ENCODE measurements at places on chromosomes 3 and 15.

- DNase-seq, result no peak
Observed at GRCh38 chr3:14869917-14870782, 51.4 kb downstream of the FGD5 start.

DNA sequence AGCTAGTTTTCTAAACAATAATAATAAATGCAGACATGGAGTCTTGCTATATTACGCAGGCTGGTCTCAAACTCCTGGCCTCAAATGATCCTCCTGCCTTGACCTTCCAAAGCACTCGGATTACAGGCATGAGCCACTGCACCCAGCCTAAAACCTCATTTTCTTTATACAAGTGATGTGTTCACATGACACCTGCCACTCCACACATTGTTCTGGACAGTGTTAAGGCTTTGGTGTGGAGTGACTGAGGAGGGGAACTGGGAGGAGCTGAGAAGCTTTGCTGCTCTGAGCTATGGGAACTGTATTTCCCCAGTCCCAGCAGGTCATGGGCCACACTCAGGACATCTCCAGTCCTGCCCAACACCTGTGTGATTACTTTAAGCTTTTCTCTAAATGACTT is 380.0 kb downstream of the LRTM1 start:
- DNase-seq, result no peak

DNA sequence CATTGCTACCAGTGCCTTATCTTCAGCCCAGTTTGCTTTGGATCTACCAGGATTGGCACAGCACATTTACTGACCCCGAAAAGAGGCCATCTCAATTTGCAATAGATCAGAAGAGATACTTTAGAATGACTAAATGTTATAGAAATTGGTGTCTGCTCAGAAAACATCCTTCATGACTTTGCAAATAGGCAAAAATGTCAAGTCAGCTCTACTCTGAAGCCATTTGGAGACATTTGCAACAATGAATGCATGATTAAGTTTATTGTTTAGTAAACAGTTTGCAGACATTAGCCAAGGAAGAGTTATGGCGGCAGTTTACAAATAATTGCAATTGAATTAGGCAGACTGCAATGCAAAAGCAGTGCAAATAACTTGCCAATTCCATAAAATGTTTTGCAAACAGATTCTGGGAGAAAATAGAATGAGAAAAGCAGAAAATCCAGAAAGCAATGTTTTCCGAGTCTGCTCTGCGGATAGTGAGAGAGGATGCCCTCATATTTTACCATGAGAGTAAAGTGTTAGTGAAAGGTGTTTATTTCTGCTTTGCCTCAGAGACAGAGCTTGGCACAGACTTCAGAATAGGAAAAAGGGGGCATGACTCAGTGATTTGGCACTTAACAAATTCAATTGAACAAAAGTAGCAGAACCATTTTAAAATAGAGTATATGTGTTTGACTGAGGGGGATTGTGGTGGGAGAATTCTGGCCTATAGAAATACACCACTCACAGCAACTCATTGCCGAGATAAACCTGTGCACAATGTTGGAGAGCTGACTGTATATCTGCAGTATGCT is 334.9 kb upstream of the NR2F2 start:
- no peak for DNase-seq

DNA sequence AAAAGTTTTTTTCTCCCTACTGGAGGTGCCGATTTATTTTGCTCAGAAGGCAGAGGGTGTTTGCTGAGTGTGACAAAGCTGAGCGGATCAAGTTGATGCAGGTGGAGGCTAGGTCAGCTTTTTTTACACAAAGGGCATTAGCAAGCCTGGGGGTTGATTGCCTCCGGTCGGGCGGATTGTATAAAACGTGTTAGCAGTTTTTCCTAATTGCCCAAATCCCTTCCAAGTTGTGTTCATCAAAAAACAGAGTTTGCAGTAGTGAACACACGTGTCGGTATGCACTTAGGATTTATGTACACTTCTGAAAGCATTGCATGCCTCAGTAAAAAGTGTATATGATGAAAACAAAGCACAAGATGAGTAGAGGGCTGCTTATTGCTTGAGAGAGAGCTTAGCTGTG is 2.6 kb downstream of the GPR160 start:
- DNase-seq, result no peak

DNA sequence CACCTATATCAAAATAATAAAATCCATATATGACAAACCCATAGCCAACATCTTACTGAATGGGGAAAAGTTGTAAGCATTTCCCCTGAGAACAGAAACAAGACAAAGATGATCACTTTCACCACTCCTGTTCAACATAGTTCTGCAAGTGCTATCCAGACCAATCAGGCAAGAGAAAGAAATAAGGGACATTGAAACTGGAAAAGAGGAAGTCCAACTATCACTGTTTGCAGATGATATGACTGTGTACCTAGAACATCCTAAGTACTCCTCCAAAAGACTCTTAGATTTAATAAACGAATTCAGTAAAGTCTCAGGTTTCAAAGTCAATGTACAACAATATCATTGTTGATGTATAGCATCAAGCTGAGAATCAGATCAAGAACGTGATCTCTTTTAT is 35.6 kb upstream of the FGF7 start:
- DNase-seq, result no peak

DNA sequence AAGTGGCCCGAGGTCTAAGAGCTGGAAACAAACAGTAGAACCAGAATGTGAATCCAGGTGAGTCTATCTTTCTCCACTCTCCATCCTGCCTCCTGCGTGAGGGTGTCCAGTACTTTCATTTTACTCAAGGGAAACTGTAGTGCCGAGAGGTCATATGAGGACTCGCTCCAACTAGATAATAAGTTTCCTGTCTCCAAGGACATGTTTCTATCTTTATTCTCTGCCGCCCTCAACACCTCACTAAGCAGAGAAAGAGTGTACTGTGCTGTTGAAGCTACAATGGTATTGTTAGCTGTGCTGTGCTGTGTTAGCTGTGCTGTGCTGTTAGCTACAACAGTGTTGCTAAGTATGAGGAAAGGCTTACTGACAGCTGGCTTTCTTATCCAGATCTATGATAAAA is 137.9 kb upstream of the COL8A1 start:
- no peak for DNase-seq

DNA sequence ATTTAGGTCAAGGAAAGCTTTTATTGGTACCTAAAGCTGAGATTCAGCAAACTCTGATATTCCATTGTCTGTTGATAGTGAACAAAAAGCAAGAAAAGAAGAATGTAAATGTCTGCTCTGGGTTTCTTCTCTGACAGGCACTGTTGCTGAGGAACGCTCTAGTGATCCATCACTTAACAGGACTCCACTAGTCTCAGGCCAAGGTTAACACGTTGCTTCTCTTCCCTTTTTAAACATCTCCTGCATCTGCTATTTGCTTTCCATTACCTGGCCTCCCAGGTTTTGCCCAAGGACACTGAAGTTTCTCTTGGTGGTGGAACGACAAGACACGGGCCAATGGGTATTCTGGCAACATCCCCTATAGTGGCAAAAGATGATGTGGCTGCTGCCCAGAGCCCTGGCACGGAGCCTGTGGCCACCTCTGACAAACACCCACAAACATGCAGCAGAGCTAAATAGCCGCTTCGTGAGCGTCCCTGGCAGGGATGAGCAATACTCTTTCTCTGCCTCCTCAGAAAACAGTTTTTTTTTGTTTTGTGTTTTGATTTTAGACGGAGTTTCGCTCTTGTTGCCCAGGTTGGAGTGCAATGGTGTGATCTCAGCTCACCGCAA is 97.8 kb upstream of the AKAP13 start:
- no peak for DNase-seq

DNA sequence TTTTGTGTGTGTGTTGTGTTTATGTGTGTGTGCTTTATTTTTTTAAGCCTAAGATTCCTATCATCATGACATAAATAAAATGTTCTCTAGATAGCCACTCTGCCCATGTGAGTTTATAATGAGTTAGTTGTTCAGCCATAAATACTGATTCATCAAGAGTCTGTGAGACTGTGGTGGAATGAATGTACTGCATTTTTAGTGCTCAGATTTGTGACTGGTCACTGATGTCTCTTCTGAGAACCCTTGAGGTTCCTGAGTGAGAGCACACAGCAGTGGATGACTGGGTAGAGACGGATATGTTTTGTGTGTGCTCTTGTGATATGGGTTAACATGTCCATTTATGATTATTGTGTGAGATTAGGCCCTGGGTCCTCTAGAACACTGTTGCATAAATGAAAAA is 51.2 kb downstream of the SETD5 start:
- DNase-seq, result no peak

GRCh38 chr15:94253742-94254141 is 22.4 kb downstream of the MCTP2 start:
- DNase-seq, result no peak

- DNase-seq, result no peak
Observed at GRCh38 chr3:112650482-112650881, 9.5 kb upstream of the CCDC80 start.

DNA sequence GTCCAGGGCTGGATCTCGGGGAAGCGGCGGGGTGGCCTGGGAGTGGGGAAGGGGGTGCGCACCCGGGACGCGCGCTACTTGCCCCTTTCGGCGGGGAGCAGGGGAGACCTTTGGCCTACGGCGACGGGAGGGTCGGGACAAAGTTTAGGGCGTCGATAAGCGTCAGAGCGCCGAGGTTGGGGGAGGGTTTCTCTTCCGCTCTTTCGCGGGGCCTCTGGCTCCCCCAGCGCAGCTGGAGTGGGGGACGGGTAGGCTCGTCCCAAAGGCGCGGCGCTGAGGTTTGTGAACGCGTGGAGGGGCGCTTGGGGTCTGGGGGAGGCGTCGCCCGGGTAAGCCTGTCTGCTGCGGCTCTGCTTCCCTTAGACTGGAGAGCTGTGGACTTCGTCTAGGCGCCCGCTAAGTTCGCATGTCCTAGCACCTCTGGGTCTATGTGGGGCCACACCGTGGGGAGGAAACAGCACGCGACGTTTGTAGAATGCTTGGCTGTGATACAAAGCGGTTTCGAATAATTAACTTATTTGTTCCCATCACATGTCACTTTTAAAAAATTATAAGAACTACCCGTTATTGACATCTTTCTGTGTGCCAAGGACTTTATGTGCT is 527 bp downstream of the B2M start:
- DNase-seq, result no peak

- no peak for DNase-seq
Observed at GRCh38 chr3:188036375-188037194, 117.4 kb upstream of the LPP start.

DNA sequence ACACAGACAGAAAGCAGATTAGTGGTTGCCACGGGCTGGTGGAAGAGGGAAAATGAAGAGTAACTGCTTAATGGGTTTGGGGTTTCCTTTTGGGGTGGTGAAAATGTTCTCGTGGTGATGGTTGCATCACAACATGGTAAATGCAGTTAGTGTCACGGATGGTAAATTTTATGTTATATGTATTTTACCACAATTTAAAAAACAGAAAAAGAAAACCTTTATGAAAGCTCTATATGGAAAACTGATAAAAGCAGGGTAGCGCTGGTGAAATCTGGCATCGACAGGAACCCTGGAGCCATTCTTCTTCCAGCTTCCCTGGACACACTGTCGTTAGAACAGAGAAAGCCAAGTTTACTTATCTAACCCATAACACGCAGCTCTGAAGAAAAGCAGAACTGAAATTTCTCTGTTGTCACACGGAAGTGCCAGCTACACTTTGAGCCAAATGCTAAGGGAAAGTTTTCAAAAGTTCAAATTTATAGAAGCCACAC is 287.7 kb upstream of the NR2F2 start:
- DNase-seq, result no peak

DNA sequence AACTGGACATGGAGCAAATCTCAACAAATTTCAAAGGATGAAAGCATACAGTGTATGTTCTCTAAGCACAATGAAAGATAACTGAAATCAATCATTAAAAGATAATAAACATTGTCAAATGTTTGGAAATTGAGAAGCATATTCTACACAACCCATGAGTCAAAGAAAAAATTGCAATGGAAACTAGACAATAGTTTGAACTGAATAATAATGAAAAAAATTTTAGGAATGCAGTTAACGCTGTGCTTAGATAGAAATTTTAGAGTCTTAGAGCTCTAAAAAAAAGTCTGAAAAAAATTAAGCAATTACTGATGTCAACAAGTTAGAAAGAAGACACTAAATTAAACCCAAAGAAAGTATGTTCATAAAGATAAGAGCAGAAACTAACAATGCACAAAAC is 15.5 kb downstream of the RABL3 start:
- DNase-seq, result no peak

DNA sequence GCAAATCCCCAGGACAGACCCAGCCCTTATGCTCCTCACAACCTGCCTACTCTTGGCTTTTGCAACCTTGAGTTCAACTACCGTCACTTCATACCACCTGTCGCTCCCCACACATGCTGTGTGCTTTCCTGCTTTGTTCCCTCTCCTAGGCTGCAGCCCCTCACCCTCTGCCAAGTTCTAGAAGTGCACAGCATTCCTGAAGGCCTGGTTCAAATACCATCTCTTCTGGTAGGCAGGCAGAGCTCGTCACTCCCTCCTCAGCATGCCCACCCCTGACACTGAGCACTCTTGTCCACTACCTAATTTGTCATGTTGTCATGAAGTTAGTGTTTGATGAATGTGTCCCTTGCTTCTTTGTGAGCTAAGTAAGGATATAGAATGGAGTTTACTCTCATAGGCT is 129.6 kb downstream of the SEMA6D start:
- no peak for DNase-seq

DNA sequence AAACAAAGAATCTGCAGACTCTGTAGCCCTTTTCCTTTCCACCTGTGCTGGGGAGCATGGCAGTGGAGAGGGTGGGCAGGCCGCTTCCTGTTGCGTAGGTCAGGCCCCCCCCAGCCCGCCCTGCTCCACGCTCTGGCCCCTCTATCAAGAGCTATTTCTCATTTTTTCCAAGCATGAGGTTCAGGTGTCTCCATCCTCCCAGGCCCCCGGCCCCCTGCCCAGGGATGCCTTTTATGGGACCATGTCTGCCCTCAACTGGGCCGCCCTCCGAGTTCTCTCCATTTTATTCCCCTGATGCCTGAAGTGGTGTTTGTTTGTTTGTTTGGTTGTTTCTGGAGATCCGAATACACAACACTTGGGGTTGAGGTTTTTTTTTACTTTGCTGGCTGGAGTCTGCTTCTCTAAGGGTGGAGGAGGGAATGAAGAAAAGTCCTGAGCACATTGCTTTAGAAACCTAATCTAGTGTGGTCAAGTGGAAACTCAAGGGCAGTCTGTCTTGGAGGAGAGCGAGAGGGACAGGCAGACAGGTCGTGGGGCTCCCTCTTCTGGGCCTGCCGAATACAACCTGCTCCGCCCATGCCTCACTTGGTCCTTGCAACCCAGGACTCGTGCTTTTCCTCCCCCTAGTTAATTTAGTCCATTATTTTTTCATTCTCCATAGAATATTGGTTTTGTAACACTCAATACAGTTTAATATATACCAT is 176.5 kb upstream of the LYSMD4 start:
- no peak for DNase-seq

DNA sequence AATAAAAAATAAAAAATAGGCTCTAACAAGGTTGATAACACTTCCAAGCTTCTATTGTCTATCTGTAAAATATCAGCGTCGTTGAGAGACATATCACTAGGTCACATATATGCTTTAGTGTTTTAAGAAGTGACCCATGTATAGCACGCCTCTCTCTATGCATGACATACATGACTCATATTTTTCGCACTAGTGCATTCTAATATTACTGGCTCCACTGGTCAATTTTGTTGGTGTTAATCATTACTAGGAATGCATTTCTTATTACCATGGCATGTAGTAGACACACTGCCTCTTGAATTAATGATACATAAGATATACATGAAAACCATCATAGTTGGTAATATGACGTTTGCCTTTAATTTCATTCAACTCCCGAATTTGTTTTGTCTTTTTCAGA is 203.1 kb downstream of the CHL1 start:
- no peak for DNase-seq
